ENCODE measurements at places on chromosomes 7 and 10. TPM values are rescaled to one million over a fixed set of nuclear protein-coding genes. Genes with fewer than 3 reads are reported as not detected.

- no peaks in the 10 kb centered on the region for H3K36me3 ChIP-seq
- no peak for DNase-seq
- H3K27me3 ChIP-seq = no peaks in the 10 kb centered on the region
- no peak overlapping the region for H3K4me3 ChIP-seq
These were observed 8.6 kb downstream of the CALN1 start for GRCh38 chr7:72403458-72404076.

The ARPC1A gene
- 86.6 TPM for total RNA-seq

The AKR1C3 gene
- 0.75 TPM for total RNA-seq

DNA sequence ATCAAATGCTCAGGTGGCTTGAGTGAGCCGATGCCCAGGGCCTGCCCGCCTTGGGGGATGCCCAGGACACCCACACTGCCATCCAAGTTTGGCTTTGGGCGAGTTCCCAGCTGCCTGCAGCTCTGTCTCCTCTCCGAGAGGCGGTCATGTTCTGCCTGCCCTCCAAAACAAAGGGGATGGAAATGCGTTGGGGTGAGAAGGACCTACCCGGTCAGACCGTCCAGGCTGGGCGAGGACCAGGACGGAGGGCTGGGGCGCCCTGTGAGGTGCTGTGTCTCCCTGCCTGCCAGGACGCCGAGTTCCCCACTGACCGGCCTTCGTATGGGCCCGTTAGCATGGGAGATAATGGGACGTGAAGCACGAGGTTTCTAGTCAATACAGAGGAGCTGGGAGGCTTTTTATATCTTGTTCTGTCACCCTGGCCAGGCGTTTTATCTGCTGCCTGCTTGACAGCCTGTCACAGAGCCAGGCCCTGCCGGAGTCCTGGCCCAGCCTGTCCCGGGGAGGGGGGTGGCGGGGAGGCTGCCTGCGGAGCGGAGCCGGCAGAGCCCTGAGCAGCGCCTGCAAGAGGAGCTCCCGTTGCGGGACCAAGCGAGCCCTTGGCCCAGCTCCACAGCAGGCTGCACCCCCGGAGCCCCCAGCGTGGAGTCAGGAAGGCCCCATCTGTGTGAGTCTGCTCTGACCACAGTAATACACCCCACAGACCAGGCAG is 22.0 kb upstream of the ELFN1 start:
- H3K27me3 ChIP-seq = no peaks in the 10 kb centered on the region
- no peak for DNase-seq
- H3K4me3 ChIP-seq = no peak overlapping the region
- no peaks in the 10 kb centered on the region for H3K36me3 ChIP-seq
- H3K27ac ChIP-seq = no peak overlapping the region

DNA sequence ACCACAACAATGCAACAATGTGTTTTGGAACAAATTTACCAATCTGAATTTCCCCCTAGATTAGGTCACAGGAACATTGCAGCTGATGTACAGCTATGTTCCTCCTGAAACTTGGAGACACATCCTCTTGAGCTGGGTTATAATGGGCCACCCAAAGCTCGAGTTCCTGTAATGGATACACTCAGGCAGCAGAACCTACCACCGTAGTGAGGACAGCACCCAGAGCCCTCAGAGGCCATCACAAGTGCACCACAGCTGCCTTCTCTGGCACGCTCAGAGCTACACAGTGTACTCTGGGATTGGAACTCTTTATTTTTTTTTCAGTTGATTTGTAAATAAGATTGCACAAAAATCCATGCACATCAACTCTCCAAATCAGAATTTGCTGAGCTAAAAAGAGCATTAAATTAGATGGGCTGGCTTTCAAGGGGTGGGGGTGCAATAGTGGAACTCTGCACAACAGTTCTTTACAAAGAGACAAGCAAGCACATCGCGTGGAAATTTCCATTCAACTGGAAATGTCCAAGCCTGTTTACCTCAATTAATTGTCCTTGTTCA is 56.7 kb downstream of the EGFR start:
- DNase-seq = no peak
- no peak overlapping the region for H3K27ac ChIP-seq
- H3K4me1 ChIP-seq = peaks cover 7% of the 10 kb centered on the region

GRCh38 chr10:32139223-32140073 is 83.2 kb upstream of the KIF5B start:
- no peaks in the 10 kb centered on the region for H3K27me3 ChIP-seq
- H3K4me3 ChIP-seq = no peak overlapping the region
- no peaks in the 10 kb centered on the region for H3K4me1 ChIP-seq
- no peak overlapping the region for H3K27ac ChIP-seq
- H3K36me3 ChIP-seq = no peaks in the 10 kb centered on the region
- no peak for DNase-seq

The VSTM4 gene
- 0.07 TPM for total RNA-seq

Measured in CD8-positive, alpha-beta memory T cell (primary cell).